ENCODE measurements at places on chromosomes 1 and 21. TPM values are rescaled to one million over a fixed set of nuclear protein-coding genes. Genes with fewer than 3 reads are reported as not detected.

NBL1 gene
- 3.5 TPM for total RNA-seq

- no peak overlapping the region for H3K27ac ChIP-seq
- DNase-seq, result no peak
- no peak overlapping the region for H3K4me3 ChIP-seq
- H3K27me3 ChIP-seq, result no peaks in the 10 kb centered on the region
Observed at GRCh38 chr1:53160924-53161378, 18.5 kb upstream of the SLC1A7 start.

- no peaks in the 10 kb centered on the region for H3K4me1 ChIP-seq
- H3K27me3 ChIP-seq, result no peaks in the 10 kb centered on the region
- no peak for DNase-seq
Observed at GRCh38 chr1:242770366-242770765, 245.9 kb upstream of the PLD5 start.

DNA sequence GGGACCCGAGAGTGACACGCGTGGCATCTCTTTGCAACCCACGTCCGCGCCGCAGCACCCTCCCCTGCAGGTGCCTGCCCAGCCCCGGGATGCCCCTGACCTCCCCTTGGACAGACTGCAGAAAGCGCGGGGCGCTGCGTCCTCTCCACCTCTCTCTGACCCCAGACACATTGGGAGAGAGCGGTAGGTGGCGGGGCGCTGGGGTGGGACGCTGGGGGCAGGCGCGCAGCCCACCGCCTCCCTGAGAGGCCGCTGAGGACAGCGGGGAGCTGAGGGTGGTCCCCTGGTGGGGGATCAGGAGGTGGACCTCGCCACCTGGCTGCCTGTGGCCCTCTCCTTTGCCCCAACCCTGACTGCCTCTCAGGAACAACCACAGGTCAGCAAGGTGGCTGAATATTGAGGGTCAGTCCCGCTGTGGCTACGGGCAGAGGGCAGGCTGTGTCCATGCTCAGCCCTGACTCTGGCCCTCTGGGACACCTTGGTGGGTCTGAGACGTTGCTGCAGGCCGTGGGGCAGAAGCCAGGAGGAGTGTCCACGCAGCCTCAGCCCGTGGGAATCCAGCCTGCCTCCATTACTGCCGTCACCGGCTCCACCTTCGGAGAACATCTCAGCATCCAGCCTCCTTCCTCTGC is 761 bp upstream of the UBE2J2 start:
- H3K27me3 ChIP-seq, result no peaks in the 10 kb centered on the region
- H3K4me3 ChIP-seq, result peak overlapping the region; percentile 93
- no peak for DNase-seq

DHDDS gene
- total RNA-seq, result 36.6 TPM

CR1L gene
- total RNA-seq, result not detected

DNA sequence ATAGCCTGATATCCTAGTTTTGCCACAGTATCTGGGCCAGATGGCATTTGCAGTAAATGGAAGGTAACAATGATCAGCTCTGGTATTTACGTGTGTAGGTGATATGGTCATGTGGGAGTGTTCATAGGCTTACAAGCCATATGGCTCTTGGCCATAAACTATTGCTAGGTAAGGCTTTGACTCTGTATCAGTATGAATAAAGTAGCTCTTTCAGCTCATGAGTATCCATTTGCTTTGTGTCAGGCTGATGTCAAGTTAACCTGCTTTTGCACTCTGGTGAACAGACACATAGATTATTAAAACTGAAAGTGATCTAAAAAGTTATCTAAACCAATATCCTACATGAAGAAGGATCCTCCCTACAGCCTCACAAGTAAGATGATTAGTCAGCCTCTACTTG is 69.0 kb downstream of the DDR2 start:
- H3K27me3 ChIP-seq, result no peaks in the 10 kb centered on the region
- peaks cover 3% of the 10 kb centered on the region for H3K4me1 ChIP-seq
- no peak for DNase-seq
- H3K4me3 ChIP-seq, result no peak overlapping the region
- H3K27ac ChIP-seq, result no peak overlapping the region

ST6GALNAC3 gene
- 6.4 TPM for total RNA-seq

DNA sequence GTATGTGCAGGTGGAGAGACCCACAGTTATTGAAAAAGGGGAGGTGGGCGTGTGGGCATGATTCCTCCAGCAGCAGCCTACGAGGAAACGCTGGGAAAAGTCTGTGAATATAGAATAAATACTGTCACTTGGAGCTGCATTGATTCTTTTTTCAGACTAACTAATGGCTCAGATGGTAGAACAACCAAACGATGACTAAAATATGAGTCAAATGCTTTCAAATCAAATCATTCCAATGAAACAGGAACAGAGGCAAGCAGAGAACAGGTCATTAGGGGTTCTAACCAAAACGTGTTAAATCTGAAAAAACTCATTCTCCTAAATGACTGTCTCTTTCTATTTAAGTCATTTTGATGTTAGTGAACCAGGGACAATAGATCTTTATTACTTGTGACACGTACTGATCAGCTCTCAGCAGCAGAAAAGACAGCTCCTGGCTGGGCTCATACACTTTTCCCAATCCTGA is 35.1 kb upstream of the SEC16B start:
- H3K27ac ChIP-seq, result no peak overlapping the region
- H3K4me1 ChIP-seq, result no peaks in the 10 kb centered on the region
- H3K36me3 ChIP-seq, result no peaks in the 10 kb centered on the region
- H3K4me3 ChIP-seq, result no peak overlapping the region
- no peak for DNase-seq
- H3K27me3 ChIP-seq, result no peaks in the 10 kb centered on the region

HES2 gene
- not detected for total RNA-seq

DNA sequence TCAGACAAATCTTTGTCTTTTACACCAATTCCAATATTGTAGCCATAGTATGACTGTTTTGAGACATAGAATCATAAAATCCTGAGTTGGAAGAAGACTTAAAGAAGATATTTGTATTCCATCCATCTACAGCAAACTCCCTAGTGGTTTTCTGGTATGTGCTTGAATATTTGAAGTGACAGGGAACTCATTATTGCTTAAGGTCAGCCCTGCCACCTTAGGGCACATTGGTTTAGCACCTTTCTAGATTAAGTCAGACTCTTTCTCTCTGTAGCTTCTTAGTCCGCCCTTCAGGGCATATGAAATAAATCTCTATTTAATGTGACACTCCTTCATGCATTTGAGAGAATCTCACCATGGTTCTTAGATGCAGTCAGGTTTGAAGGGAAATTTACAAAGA is 49.8 kb downstream of the PTGER3 start:
- H3K27ac ChIP-seq, result no peak overlapping the region
- DNase-seq, result no peak
- no peaks in the 10 kb centered on the region for H3K27me3 ChIP-seq
- H3K4me3 ChIP-seq, result no peak overlapping the region

- DNase-seq, result no peak
- no peak overlapping the region for H3K4me3 ChIP-seq
- no peaks in the 10 kb centered on the region for H3K27me3 ChIP-seq
Observed at GRCh38 chr1:184649451-184649888, 105.2 kb downstream of the EDEM3 start.

GRCh38 chr1:37255136-37255795 is 219.1 kb upstream of the ZC3H12A start:
- DNase-seq, result peak; percentile 61
- no peaks in the 10 kb centered on the region for H3K4me1 ChIP-seq
- no peaks in the 10 kb centered on the region for H3K27me3 ChIP-seq
- H3K27ac ChIP-seq, result no peak overlapping the region

GRCh38 chr1:201489643-201490261 is 17.2 kb downstream of the CSRP1 start:
- no peaks in the 10 kb centered on the region for H3K27me3 ChIP-seq
- DNase-seq, result no peak
- H3K27ac ChIP-seq, result peak overlapping the region; percentile 4
- peaks cover 15% of the 10 kb centered on the region for H3K36me3 ChIP-seq
- peaks cover 32% of the 10 kb centered on the region for H3K4me1 ChIP-seq
- H3K4me3 ChIP-seq, result no peak overlapping the region

DNA sequence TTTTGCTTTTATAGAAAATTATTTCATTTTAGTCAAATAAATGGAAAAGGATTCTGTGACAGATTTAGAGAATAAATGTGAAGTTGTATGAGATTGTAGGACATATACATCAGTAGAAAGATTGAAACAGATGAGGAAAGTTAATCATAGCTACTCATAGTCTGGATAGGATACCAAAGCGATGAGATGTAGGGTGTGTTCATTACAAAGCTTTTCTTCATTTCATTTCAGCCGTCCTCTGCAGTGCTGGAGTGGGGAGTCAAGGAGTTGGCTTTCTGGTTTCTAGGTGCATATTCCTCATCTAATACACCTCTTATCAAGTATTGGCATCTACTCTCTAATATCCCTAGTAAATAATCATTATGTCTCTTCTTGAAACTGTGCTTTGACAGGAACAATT is 149.5 kb upstream of the NEGR1 start:
- no peak overlapping the region for H3K27ac ChIP-seq
- no peaks in the 10 kb centered on the region for H3K36me3 ChIP-seq
- H3K4me1 ChIP-seq, result peaks cover 19% of the 10 kb centered on the region
- no peaks in the 10 kb centered on the region for H3K27me3 ChIP-seq

SH3BGRL3 gene
- total RNA-seq, result 41.5 TPM

RXFP4 gene
- not detected for total RNA-seq

DNA sequence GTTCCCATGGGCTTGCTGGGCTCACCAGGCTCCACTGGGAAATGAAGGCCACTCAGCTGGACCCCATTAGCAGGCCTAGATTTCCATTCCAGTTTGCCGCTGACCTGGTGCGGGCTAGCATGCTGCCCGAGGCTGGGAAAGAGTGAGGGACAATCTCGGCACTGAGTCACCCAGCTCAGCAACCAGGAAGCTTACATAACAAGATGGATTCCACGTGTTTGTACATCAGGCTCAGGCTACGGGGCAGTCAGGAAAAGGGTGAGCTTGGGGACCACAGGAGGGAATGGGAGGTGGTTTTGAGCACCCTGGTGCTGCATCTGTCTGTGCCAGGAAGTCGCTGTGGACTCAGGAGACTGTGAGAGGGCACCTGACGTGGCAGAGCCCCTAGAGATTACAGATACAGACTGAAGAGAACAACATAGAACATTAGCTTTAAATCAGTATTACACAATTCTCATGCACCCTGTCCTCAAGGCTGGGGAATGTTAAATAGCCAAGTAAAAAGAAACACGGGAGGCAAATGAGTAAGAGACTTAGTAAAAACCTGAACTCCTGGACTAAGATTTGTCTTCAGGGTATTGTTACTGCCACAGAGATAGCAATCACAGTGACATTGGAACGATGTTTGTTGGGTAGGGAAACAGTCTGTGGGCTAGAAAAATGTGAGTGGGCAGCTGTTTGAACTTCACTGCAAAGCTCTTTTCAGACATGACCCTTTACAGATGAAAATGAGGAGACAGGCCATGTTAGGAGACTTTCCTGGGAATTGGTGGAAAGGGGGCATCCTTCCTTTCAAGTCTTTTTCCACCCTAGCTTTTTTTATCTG is 51.1 kb downstream of the GLUL start:
- no peaks in the 10 kb centered on the region for H3K27me3 ChIP-seq
- H3K27ac ChIP-seq, result no peak overlapping the region
- H3K4me1 ChIP-seq, result peaks cover 12% of the 10 kb centered on the region
- H3K36me3 ChIP-seq, result no peaks in the 10 kb centered on the region

- peak overlapping the region; percentile 84 for H3K27ac ChIP-seq
- H3K36me3 ChIP-seq, result no peaks in the 10 kb centered on the region
- H3K4me3 ChIP-seq, result peak overlapping the region; percentile 78
Observed at GRCh38 chr1:172533513-172534151, 682 bp downstream of the SUCO start.

DNA sequence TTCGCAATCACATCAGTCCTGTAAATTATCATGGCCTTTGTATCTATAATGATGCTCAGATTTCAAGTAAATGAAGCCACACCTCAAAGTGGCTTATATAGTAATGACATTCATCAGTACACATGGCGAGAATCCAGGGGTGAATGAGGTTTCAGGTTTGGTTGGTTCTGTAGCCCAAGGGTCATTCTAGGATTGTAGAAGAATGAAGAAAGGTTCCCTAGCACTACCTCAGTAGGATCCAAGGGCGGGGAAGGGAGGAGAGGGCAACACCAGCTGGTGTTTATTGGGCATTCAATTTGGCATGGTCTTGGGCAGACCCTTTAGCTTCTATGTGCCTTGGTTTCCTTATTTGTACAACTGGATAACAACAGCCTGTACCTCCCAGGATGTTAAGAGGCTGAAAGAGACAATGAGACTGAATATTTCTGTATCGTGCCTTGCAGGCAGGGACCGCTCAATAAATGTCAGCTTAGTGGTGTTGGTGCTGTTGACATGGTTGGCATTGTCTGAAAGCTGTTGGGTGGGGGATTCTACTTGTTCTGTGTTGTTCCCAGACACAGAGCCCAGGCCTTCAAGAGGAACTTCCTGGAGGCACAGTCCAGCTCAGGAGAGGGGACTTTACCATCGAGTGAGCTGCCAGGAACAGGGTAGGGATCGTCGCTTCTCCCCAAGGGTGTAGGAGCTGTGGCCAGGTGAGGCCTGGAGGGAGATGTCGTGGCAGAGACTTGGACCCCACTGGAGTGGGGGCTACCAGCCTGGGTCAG is 388.2 kb downstream of the PTPRU start:
- H3K4me3 ChIP-seq, result no peak overlapping the region
- H3K27me3 ChIP-seq, result no peaks in the 10 kb centered on the region
- H3K4me1 ChIP-seq, result peaks cover 18% of the 10 kb centered on the region
- no peak for DNase-seq
- no peaks in the 10 kb centered on the region for H3K36me3 ChIP-seq
- H3K27ac ChIP-seq, result no peak overlapping the region

GRCh38 chr1:7185721-7186120 is 400.5 kb downstream of the CAMTA1 start:
- DNase-seq, result no peak
- H3K36me3 ChIP-seq, result no peaks in the 10 kb centered on the region
- H3K27ac ChIP-seq, result no peak overlapping the region
- no peaks in the 10 kb centered on the region for H3K4me1 ChIP-seq
- H3K4me3 ChIP-seq, result no peak overlapping the region
- H3K27me3 ChIP-seq, result peaks cover 4% of the 10 kb centered on the region

- H3K4me1 ChIP-seq, result peaks cover 6% of the 10 kb centered on the region
- H3K27ac ChIP-seq, result no peak overlapping the region
- peaks cover 26% of the 10 kb centered on the region for H3K27me3 ChIP-seq
- no peak for DNase-seq
- no peaks in the 10 kb centered on the region for H3K36me3 ChIP-seq
Observed at GRCh38 chr21:43859747-43860214, 5.2 kb upstream of the AGPAT3 start.

DNA sequence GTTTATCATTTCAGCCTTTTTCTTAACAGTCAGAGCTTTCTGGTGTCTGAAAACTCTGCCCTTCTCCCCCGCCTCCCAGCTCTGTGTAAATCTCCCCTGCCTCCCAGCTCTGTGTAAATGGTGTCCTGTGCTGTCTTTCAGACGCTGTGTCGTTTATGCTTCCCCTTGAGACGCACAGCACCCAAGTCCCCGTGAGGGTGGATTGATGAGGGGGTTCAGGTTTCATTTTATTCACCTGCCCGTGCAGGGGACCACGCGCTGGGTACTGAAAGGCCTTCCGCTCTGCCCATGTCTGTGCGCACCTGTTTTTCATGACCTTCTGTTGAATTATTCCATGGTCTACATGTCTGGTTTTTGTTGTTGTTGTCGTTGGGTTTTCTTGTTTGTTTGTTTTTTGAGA is 108.2 kb upstream of the COL6A1 start:
- no peaks in the 10 kb centered on the region for H3K36me3 ChIP-seq
- peaks cover 38% of the 10 kb centered on the region for H3K4me1 ChIP-seq
- DNase-seq, result no peak

GRCh38 chr1:203996126-203996525 is 76.8 kb upstream of the SOX13 start:
- no peaks in the 10 kb centered on the region for H3K36me3 ChIP-seq
- H3K27ac ChIP-seq, result no peak overlapping the region
- H3K4me1 ChIP-seq, result no peaks in the 10 kb centered on the region
- DNase-seq, result peak; percentile 33
- H3K27me3 ChIP-seq, result 0 out of 2 replicates have a peak, but pooled peaks cover 3% of the 10 kb centered on the region

- peaks cover 7% of the 10 kb centered on the region for H3K4me1 ChIP-seq
- no peaks in the 10 kb centered on the region for H3K27me3 ChIP-seq
- H3K36me3 ChIP-seq, result no peaks in the 10 kb centered on the region
- DNase-seq, result no peak
Observed at GRCh38 chr1:184632415-184633175, 122.1 kb downstream of the EDEM3 start.

Data from SJCRH30 (cell line).